AG09319 (cell line): ENCODE measurements at places on chromosomes 4 and X.

DNA sequence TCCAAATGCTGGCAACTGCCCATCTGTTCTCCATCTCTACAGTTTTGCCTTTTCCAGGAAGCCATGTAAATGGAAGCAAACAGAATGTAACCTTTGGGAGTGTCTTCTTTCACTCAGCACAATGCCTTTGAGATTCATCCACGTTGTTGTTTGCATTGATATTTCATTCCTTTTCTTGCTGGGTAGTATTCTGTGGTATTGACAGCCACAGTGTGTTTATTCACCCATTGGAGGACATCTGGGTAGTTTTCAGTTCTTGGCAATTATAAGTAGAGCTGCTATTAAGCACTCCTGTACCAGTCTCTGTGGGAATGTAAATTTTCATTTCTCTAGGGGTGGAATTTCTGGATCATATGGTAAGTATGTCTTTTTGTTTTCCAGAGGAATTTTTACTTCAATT lies 194.3 kb upstream of the RPS6KA3 start:
- DNase-seq = no peak

DNA sequence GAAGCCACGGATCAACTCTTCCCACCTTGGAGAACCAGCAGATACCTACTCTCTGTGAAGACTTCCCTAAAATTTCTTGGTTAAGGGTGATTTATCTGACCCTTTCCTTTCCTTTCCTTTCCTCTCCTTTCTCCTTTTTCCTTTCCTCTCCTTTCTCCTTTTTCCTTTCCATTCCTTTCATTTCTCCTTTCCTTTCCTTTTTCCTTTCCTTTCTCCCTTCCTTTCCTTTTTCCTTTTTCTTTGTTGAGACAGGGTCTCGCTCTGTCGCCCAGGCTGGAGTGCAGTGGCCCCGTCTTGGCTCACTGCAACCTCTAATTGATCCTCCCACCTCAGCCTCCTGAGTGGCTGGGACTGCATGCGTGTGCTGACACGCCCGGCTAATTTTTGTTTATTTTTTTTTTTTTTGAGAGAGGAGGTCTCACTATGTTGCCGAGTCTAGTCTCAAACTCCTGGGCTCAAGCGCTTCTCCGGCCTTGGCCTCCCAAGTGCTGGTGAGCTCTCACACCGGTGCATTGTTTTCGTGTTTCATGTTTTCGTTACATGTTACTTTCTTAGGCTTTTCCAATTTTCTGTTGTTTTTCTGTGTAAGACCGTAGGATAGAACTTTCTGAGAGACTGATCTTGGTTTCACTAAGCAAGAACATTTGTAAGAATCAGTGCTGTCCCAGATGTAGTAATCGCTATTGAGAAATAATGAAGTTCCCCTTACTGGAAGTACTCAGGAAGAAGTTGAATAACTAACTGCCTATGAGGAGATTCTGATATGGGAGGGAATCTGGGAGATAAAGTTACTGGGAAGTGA lies 2.0 kb downstream of the TMEM165 start:
- no peak for DNase-seq

DNA sequence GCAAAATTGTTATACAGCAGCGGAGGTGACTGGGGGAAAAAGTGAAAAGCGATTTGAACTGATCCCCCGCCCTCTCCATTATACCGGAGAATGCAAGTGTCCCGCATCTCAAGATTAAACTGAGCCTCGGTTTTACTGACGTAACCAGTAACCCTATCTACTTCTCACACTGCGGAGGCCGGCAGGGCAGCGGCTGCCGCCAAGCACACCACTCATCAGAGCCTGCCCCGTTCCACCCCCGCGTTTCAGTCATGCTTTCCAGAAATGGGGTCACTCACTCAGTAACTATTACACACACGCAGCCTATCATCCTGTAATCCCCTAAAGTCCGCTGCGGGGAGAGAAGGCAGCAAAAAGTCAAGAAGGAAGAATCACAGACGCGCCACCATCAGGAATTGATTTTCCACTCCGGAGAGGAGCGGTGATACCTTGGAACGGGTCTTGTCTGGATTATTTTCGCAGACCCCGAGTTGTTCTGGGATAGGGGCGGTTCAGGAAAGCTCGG lies 1.4 kb downstream of the RPS6KA3 start:
- DNase-seq = peak; percentile 50

DNA sequence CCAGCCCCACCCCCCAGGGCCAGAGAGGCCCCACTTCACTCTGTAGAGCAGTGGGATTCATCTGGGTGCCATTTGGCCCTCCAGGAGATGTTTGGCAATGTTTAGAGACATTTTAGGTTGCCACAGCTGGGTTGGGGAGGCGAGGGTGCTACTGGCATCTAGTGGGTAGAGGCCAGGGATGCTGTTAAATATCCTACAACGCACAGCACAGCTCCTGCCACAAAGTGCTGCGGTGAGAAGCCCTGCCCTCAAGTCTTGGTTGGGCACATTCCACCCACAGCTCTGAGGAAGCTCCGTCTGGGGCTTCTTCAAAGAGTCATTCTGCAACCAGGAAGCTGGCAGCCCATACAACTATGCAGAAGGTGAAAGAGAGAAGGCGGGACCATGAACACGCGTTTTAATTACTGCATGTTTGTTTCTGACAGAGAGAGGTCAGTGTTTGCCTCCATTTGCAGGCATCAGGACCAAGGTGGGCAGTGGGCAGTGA lies 48.1 kb upstream of the FAM9C start:
- no peak for DNase-seq
